ENCODE measurements at places on chromosomes 13 and 19.

GRCh38 chr13:41107104-41107571 is 25.5 kb downstream of the KBTBD6 start:
- no peak for DNase-seq

DNA sequence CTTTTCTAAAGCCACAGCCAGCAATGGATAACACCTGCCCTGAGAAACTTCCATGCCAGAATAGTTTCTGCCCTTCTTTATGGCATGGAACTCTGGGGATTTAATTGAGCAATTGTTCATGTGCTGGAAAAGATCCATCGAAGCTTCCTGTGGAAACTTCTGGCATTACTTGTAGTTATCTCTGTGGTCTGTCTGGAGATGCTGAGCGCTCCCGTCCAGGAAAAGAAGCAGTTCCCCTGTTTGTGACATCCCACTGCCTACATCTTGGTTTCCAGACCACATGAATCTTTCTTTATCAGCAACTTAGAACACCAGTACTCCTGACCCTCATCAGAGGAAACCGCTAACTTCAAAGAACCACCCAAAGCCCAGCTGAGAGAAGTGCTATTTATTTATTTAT is 24.6 kb downstream of the FLT1 start:
- DNase-seq: no peak

GRCh38 chr19:2634228-2634951 is 68.1 kb downstream of the GNG7 start:
- no peak for DNase-seq

GRCh38 chr13:39777527-39778061 is 122.1 kb downstream of the COG6 start:
- no peak for DNase-seq

DNA sequence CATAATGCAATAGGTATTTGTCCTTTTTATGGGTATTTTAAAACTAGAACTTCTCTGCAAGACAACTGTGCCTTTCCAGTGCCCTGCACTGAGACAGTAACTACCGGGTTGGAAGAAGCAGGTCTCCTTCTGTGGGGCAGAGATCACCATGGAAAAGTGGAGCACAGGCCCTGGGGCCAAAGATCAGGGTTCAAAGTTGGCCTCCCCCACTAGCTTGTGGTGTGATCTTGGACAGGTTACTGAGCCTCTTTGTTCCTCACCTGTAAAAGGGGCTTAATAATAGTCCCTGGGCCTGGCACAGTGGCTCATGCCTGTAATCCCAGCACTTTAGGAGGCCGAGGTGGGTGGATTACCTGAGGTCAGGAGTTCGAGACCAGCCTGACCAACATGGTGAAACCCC is 68.3 kb downstream of the CEBPG start:
- DNase-seq: no peak

DNA sequence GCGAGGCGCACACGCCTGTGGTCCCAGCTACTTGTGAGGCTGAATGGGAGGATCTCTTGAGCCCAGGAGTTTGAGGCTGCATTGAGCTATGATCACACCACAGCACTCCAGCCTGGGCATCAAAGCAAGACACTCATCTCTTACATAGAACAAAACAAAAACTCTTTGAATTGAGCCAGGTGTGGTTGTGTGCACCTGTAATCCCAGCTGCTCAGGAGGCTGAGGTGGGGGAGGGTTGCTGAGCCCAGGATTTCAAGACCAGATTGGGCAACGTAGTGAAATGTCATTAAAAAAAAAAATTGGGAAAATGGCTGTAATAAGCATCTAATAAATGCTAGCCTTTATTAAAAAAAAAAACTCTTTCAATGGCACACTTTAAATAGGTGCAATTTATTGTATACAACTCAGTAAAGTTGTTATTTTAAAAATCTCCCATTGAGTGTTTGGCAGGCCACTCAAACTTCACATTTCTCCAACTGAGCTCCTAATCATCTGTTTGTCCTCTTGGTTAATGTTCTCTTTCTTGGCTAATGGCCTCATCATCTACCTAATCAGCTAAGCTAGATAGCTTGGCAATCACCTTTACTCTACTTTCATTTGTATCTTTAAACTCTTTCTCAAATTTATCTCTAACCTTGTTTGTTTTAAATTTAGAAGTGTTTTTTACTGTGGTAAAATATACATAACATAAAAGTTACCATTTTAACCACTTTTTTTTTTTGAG is 28.1 kb upstream of the HMGB1 start:
- DNase-seq: no peak

Measured in stimulated activated CD8-positive, alpha-beta memory T cell treated with anti-CD3 and anti-CD28 coated beads, Interleukin-4, amount 100 ng/mL, for 1 hour (primary cell).